ENCODE measurements at places on chromosomes 1 and 21.

DNA sequence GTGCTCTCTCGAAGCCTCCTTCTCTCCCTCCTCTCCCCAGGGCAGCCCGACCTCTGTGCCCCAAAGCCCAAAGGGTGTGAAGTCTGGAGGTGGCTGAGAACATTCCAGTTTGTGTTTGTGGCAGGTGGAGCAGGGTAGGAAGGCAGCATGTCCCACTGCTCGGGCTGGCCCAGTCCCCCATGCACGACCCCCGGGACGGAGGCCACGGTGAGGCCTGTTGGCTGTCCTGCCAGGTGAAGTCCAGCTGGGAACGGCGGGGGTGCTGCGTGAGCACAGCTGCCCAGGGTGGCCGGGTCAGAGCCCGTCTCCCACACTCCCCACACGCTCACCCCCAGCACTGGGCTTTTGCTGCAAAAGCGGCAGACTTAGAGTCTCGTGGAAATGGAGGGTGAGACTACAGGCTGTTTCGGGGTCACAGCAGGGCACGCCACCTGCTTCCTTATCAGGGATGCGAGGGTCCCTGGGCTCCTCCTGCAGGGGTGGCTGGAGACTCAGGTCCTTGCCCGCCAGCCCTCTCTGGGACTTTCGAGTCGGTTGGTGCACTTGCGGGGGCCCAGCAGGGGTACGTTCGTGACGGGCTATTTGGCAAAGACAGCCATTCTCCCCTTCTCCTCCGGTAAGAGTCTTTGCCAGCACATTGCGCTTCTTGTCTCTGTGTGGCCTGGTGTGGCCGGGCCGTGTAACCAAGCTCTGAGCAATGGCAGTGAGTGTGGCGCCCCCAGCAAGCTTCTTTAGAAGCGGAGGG, 40.3 kb downstream of the MORN1 start:
- no peak for DNase-seq

- no peak for DNase-seq
Observed at GRCh38 chr1:226365831-226366231, 42.1 kb downstream of the PARP1 start.

DNA sequence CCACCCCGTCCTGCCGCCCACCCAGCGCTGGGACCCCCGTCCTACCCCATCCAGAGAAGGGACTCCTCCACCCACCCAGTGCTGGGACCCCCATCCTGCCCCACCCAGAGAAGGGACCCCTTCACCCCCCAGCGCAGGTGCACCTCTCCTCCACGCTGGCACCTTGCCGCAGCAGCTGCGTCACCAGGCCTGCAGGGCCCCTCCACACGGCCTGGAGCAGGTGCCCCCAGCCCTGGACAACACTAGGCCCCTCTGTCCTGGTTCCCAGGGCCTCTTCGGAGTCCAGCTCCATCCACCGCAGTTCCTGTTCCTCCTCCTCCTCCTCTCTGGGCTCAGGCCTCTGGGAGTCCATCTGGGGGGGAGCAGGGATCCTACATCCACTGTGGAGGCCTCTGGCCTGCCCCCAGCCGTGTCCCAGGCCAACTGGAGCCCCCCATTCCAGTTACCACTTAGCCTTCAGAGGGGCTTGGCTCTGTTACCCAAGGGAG, 378 bp downstream of the ANKRD65 start:
- DNase-seq: no peak

DNA sequence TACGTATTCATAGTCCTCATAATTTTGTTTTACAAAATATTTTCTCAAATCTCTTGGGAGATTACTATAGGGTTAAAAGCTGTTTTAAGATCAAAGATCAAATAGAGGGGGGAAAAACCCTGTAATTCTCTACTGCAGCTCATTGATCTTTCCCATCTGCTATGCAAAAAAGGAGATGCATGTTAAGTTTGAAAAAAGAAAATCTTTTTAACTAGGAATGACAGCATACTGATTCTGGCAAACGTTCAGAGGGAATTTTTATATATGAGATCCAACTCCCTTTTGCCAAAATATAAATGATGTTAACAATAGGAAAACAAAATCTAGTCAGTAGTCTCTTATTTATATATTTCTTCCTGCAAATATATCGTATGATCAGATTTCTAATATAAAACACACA, 69.1 kb downstream of the SMYD3 start:
- DNase-seq: no peak

DNA sequence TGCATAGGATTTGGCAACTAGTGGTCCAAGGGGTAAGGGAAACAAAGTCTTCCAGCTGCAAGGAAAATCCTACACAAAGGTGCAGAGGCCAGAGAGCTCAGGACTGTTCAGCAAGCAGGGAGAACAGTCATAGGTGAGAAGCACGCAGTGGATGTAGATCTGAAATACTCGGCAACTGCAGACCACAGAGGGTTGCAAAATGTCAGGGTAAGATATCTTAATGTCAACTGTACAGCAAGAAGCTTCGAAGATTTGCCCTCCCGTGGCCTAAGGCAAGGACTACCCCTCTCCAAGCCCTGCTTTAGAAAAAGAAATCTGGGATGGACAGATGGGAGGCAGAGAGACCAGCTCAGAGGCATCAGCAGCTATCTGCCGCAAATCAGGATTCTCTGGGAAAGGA, 153.4 kb upstream of the IRF2BP2 start:
- no peak for DNase-seq

DNA sequence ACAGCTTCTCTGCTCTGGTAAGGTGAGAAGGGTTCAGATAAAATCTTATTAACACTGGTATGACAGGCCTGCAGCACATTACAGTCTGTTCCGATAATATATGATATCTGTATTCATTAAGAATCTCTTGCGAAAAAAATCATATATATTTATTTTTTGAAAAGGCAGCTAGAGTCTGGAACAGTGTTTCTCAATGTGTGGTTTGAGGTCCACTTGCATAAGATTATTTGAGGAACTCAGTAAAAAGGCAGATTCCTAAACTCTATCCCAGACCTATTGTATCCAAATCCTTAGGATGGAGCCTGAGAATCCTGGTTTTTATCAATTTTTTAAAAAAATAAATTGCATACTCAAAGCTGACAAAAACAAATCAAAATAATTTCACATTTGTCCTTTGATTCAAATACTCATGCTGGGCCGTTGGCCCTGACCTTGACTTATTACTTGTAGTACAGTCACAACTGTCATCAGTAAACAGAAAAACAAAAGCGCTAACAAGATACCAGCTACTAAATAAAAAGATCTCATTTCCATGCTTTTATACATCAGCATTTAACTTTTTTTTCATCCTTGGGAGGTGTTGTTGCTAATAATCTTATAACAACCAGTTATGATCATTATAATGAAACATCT, 60.6 kb downstream of the RGS2 start:
- no peak for DNase-seq

DNA sequence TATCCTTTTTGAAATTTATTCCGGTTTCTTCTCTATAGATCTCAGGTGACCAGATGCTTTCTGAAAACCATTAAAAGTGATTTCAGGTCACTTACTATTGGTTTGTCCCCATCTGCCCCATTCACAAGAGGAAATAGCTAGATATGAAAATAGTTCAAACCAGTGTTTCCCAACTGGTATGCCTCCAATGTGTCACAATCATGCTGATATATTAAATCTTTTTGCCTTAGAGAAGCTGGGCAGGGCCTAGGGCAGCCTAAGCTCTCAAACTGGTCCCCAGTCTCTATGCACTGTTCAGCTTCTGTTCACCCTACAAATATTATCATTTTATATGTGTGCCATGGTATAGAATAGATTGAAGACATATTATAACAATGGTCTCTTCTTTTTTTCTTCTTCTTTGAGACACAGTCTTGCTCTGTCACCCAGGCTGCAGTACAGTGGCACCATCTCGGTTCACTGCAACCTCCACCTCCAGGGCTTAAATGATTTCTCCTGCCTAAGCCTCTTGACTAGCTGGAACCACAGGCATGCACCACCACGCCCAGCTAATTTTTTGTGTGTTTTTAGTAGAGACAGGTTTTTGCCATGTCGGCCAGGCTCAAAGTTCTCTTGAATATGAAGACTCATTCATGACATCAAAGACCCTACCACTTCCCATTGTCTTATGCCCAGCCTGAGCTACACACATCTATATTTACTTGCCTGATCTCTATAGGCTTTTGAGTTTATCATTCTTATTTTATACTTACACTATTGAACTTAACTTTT, 15.7 kb downstream of the PTPN22 start:
- no peak for DNase-seq

- no peak for DNase-seq
Observed at GRCh38 chr1:245086389-245086969, 68.3 kb upstream of the KIF26B start.

- DNase-seq: no peak
Observed at GRCh38 chr1:247182994-247183393, 11.2 kb upstream of the ZNF124 start.

GRCh38 chr1:23553231-23554126, 5.8 kb downstream of the ID3 start:
- no peak for DNase-seq

- DNase-seq: no peak
Observed at GRCh38 chr21:45324489-45325205, 37.0 kb upstream of the POFUT2 start.

- no peak for DNase-seq
Observed at GRCh38 chr1:205064301-205064700, 20.0 kb downstream of the TMEM81 start.

- no peak for DNase-seq
Observed at GRCh38 chr1:198171667-198172540, 15.1 kb downstream of the NEK7 start.

DNA sequence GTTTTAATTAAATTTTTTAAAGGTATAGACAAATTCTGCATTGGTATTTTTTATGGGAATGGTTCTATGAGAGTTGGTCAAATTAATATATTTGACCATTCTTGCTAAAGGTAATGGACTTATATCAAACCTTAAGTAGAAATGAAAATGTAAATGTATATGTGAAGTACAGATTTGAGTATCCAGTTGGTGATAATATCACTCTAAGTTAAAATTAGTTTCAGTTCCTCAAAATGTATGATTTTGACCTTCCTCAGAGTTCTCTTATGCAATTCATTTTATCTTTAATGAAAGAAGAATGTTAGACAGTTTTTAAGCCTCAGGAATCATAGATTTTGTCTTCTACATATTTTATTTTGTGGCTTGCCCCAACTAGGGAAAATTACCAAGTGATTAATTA, 1291.5 kb upstream of the B3GALT2 start:
- DNase-seq: no peak

GRCh38 chr1:6634371-6635052, 9.8 kb downstream of the THAP3 start:
- DNase-seq: no peak

DNA sequence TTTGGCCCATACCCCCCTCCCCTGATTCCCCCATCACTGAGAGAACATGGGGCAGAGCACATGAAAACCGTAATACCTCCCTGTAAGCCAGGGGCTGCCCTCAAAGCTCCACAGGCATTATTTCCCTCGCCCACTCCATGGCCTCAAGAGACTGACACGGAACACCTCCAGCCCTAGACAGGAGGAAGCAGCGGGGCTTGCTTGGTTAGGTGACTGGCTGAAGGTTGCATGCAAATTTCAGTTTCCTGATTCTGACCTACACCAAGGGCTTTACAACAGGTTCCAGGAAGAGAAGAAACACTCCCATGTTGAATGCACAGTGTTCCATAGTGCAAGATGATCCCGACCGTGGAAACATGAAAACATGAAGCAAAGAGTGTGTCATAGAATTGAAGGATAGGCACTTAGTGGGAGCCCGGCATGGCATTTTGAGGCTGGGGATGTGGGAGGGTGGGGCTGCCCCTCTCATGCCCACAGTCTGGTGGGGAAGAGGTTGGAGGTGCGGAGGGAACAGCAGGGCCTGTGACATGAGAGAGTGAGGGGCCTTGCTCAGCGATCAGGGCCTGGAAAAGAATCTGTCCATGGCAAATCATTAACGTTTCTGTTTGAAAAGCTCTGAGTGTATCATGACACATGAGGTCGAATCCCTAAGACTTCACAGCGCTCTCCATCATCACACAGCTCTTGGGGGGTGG, 33.5 kb downstream of the GPR137B start:
- DNase-seq: no peak

DNA sequence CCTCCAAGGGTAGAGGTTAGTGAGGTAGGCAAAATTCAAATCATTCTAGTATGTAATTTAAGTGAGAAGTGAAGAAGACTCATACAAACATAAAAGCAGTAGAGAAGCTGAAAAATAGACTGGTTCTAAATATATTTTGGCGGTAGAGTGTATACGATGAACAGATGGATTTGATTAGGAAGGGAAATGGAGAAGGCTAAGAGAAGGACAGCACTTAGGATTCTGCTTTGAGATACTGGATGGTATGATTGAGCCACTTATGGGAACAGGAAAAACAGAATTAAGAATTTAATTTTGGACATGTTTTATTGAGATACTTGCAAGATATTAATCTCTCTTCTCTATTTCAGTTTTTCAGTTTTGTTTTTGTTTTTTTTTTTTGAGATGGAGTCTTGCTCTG, 60.1 kb downstream of the EPB41 start:
- DNase-seq: no peak

DNA sequence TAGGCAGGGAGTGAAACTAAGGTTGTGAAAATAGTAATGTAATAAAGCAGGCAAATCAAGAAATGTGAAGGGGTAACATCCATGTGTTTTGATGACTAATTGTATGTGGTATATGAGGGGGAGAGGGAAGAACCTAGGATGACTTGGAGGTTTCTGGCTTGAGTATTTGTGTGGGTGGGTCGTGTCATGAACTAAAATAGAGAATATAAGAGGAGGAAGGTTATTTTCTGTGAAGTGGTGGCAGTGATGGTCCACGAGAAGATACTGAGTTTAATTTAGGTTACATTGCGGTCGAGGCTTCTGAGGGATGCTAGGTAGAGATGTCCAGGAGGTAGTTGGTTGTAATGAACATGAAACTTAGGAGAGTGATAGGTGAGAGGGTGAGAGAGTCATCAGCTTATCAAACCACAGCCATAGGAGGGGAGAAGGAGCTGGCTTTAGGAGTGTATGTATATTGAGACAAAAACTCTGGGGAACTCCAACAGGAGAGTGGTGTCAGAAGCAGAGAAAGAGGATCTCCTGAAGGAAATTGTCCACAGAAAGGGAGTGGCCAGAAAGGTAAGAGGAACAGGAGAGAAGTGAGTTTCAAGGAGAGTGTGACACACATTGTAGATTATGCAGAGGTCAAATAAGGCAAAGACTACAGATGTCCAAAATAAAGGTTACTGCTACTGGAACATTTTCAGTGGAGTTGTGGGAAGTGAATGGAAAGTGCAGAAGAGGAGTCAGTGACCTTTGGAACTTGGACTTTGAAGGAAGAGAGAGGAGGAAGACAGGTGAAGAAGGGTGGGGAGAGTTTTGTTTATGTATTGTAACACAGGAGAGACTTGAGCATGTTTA, 89.0 kb upstream of the MACF1 start:
- no peak for DNase-seq

DNA sequence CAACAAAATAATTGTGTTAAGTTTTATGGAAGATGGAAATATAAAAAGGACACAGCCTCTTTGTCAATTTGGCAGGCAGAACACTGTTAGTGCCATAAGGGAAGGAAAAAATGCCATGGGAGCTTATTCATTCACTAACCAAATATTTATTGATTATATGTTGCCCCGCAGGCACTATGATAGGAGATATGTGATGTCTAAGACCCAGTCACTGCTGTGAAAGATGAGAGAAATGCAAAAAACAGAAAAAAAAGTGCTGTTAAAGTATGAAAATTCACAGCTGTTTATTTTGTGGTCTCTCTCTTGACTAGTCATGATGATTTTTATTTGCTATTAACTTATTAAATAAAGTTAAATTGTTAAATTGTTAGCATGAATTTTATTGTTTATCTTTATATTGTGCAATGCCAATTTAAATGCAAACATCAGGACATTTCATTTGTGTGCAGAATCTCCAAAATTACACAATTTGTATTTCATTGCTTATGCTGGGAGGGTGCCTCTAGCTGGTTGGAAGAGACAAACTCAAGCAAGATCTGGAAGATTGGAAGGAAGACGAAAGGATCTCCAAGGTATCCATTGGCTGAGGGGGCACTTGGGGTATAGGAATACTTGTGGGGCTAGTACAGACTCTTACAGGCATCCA, 17.8 kb upstream of the PTGFR start:
- DNase-seq: no peak

All from stimulated activated CD4-positive, alpha-beta T cell treated with anti-CD3 and anti-CD28 coated beads, Interleukin-1b, Interleukin-23, amount 100 ng/mL, for 1 hour (primary cell).